ENCODE measurements at places on chromosomes 1 and 21.

GRCh38 chr1:4227986-4228385 is 327.9 kb upstream of the C1orf174 start:
- DNase-seq: no peak

- no peak for DNase-seq
These were observed 18.2 kb downstream of the ZNF362 start for GRCh38 chr1:33274446-33274845.

- peak; percentile 13 for DNase-seq
These were observed 31.7 kb downstream of the AK5 start for GRCh38 chr1:77313491-77313890.

- no peak for DNase-seq
These were observed 76.6 kb upstream of the SELENON start for GRCh38 chr1:25723250-25723880.

Data from activated gamma-delta T cell treated with Interleukin-2 at 50 U/mL for 16 hours (primary cell).